Small intestine (tissue), 16 donors: ENCODE measurements at places on chromosomes 6 and 20.

GRCh38 chr20:39874049-39874893, 814.8 kb downstream of the MAFB start:
- peak; percentile 76 for DNase-seq

DNA sequence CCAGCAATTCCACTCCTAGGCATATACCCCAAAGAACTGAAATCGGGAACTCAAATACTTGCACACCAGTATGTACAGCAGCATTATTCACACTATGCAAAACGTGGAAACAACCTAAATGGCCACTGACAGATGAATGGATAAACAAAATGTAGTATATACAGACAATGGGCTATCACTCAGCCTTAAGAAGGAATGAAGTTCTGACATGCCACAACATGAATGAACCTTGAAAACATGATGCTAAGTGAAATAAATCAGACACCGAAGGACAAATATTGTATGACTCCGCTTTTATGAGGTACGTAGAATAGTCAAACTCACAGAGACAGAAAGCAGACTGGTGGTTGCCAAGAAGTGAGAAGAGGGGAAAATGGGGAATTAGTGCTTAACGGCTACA, 59.1 kb upstream of the CCN6 start:
- no peak for DNase-seq

GRCh38 chr20:52953020-52953419, 19.1 kb upstream of the TSHZ2 start:
- DNase-seq, result no peak

DNA sequence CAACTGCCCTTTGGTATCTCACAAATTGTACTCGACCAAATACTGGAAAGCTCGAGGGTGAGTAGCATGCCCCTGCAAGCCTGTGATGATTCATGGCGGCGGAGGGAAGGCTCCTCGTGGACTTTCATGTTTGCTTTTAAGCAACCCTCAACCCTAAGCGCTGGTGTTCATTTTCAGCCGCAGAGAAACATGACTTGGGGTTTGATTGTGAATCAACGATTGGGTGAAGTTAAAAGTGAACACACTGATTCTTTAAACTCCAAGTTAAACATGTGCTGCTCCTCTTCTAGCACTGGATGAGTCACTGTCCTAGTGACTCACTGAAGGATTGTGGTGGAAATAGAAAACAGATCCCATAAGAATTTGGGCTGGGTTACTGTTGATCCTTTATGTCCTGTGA, 8.3 kb downstream of the CD109 start:
- DNase-seq, result no peak

DNA sequence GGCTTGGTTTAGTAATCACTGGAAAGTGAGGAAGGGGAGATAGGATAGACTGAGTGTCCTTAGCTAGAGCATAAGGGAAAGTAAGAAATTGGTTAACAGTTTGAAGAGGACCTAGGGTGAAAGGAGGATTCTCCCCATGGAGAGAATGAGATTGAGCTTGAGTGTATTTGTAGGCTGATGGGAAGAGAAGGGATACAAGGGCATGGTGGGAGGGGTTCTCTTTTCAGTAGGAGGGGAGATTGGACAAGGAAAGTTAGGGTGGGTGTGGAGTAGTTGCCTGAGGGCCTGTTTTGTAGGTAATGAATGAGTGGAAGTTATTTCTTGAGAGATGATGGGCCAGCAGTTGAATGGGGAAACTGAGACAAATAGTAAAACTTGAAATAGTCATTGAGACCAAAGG, 1.9 kb downstream of the TRMT11 start:
- DNase-seq, result no peak

GRCh38 chr6:9404351-9405146, 969.2 kb upstream of the SLC35B3 start:
- no peak for DNase-seq

- DNase-seq, result no peak
These were observed 158.2 kb upstream of the ZFP64 start for GRCh38 chr20:52349806-52350205.

DNA sequence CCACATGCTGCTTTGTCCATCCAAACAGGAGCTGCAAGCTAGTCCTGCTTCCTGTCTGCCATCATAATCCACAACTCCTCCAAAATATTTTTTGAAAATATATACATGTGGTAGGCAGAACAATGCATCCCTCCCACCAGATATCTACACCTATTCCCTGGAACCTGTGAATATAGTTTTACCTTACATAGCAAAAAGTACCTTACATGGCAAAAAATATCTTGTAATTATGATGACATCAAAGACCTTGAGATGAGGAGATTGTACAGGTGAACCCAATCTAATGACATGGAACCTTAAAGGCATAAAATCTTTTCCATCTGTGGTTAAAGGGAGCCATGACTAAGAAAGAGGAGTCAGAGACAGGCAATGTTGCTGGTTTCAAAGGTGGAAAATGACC, 15.3 kb upstream of the RGS17 start:
- DNase-seq, result no peak

GRCh38 chr6:129212081-129212480, 329.1 kb downstream of the LAMA2 start:
- DNase-seq, result no peak

- DNase-seq, result no peak
These were observed 4.9 kb downstream of the SDCBP2 start for GRCh38 chr20:1323830-1324597.

DNA sequence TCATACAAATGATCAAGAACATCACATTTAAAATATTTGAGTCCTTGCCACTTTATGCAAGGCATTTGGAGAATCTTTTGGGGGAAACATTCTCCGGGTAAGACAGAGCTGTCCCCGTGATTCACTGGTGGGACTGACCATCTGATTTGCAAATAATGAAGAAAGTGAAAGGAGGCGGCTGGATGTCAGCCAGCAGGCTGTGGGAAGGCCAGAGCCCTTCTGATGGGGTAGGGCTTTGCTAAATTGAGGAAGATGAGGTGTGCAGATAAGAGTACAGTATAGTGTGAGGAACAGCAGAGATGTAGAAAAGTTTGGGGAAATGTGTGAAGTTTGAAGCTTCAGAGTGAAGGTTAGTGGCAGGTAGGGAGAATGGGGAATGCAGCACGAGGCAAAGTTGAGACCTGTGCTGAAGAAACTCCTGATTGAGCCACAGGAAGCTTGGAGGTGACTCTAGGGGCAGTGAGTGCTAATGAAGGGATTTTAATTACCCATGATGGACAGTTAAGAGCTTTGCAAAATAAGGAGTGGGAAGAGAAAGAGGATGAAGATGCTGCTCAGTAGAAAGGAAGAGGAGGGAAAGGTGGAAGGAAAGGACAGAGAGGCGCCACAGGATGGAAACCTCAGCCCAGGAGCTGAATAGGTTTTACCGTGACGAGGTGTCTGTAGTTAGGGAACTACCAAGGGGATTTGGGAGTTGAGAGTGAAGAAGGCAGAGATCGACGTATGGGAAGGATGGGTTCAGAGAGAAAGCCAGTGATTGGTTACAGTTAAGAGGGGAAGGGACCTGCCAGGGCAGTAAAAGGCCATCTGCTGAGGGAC, 68.7 kb downstream of the SNX9 start:
- no peak for DNase-seq

DNA sequence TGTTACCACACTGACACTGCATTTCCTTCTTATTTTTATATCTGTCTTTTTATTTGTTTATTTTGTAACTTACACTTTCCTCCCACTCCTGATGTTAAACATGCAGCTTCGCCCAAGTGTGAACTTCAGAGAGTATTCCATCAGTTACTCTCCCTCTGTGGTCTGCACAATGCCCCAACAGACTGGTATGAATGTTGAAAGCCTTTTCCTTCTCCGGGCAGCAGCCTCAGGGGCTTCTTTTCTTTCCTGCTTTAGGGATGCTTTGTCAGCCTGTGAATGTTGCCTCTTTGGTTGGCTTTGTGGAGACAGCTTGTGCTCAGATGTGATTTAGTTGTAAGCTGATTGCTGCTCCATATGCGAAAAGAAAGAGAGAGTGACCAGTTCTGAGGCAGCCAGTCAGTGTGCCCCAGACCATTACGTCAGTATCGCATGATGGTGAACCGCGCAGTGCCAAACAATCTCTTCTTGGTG, 44.0 kb downstream of the SMPDL3A start:
- DNase-seq, result no peak

- DNase-seq, result no peak
These were observed 182.1 kb upstream of the AFDN start for GRCh38 chr6:167644412-167645132.

DNA sequence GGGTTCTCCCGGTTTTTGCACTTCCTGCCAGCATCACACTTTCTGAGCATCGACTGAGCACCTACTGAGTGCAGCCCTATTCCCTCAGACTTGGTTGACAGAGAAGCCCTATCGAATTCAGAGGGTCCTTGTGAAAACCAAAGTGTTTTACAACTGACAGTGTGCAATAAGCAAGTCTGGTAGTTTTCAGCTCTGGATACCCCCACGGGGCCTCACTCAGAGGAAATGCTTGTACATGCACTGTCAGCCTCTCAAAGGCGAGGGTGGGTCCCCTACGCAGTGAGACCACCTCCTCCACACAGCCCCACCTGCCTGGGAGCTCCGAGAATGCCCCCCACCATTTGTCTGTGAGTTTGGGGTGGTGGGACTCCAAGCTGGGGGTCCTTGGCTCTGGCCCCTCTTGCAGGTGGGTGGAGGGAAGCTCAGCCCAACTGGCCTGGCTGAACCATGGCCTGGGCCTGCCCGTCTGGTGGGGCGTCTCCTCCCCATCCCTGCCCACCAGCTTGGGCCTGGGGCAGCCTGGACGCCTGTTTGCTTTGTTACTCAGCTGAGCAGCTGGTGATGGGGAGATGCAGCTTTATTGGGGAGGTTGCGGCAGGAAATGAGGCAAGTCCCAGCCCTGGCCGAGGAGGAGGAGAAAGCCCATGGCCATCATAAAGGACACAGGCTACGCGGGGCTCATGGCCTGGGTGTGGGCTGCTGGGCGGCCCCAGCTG, 1.7 kb downstream of the SPDEF start:
- DNase-seq, result peak; percentile 42

GRCh38 chr6:133891149-133891926, 2.4 kb downstream of the TCF21 start:
- DNase-seq, result peak; percentile 31

DNA sequence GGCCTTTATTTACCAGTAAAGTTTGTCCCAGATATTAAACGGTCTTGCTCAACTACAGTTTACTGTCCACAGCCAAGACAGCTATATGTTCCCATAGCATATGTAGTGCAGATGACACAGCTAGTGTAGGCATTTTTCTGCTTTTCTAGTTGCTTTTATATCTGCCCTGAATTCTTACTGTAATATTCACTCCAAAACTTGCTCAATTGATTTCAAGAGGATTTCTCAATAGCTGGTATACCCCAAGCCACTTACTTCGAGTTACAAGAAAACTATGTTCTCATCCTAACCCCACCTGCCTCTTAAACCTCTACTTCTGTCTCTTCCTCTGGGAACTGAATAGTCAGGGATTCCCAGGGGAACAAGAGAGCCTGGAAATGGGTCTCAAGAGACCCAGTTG, 18.9 kb upstream of the ROS1 start:
- DNase-seq, result no peak

- no peak for DNase-seq
These were observed 15.3 kb upstream of the CDH22 start for GRCh38 chr20:46323557-46323956.

DNA sequence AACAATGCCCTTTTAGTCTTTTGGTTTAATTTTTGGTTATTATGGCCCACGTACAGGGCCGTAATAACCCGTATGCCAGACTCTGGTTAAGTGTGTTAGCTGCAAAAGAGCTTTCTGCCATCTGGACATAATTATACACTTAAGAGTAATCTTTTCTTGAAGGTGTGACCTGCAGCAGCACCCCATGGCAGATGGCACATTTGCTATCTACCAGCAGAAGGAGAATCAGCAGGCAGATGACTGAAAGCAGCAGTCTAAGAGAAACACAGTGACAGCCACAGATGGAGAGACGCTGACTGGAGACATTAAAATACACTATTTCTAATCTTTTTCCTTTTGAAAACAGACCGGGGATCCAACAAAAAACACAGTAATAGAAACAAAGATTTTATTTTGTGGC, 18.7 kb downstream of the ASF1A start:
- DNase-seq, result no peak

DNA sequence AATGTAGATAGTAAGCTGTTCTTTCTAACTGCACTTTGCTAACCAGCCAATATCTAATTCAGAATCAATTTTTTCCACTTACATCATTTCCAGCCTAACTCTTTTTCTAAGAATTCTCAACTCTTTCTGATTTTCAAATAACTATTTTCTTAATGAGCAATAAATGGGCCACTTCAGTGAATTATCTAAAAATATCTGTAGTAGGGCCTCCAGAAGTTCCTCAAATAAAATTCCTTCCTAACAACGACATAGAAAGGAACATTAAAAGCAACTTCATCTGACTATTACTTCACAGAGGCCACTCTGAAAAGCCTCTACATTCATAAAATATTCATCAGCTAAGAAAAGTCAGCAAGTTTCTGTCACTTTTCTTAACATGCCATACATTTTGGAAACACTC, 4.8 kb downstream of the COL12A1 start:
- DNase-seq, result no peak

DNA sequence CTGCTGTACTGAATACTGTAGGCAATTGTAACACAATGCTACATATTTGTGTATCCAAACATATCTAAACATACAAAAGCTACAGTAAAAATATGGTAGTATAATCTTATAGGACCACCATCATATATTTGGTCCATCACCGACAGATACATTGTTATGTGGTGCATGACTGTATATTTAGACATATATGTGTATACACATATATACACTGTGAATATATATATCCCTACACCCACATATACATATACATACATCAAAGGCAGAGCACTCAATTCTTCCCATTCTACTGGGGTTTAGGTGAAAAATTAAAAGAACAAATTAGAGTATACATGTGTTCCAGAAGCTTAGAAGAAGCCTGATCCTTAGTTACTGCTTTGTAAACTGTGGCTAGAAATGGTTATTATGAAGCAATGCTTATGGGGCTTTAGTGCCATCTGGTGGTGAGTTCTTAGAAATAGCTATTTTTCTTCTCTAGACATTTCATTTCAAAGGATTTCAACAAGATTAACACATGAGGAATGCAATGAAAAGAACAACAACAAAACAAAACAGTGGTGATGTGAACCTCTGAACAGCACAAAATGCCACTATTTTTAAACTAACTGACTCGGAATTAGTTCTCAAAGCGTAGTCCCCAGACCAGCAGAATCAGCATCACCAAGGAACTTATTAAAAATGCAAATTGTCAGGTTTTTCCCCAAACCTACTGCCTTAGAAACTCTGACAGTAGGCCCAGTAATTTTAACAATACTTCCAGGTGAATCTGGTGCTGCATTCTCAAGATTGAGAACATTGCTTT, 38.0 kb downstream of the PKHD1 start:
- peak; percentile 30 for DNase-seq

DNA sequence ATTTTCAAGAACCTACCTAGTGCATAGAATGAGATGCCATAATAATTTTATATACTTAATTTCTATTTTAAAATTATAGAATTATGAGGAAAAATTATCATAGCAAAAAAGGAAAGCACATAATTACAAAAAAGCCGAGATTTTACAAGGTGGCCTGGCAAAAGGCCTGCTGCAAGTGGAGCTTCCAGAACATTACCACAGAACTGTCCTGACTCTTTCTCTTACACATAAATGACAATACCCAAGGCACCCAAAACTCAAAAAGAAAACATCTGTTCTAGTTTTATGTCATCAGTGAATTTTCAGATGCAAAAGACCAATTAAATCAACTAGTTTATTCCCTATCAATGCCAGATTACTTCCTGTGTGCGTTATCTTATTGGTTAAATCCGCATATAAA, 74.2 kb downstream of the FILIP1 start:
- no peak for DNase-seq
